ENCODE measurements at places on chromosomes 5 and 9.

DNA sequence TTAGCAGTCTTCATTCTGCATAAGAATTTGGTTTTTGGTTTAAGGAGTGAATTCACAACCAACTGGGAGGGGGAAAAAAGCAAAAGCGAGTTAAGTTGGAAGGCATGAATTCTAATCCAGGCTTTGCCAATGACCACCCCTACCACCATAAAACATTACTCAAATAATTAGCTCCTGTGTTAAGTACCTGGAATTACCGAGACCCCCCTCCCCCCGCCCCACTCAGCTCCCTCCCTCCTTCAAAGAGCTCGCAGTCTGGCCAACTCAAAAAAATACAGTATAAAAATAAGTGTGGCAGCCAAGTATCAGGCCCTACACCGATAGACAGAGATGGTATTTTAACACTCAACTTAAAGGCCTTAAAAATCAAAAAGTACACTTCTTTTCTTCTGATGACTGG, 492 bp downstream of the ATG12 start:
- DNase-seq = no peak

DNA sequence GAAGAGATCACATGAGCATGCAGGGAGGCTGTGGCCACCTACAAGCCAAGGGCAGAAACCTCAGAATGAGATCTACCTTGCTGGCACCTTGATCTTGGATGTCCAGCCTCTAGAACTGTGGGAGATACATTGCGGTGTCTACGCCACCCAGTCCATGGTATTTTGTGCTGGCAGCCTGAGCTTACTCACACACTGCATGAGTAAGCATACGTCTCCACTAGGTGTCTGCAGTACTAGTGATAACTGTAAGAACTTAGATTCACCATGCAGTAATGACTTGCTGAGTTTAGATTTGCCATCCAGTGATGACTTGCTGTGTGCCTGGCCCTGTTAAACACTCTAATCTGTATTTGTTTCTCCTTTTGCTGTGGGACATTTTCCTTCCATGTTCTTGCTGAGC, 417.7 kb downstream of the GADD45G start:
- no peak for DNase-seq

DNA sequence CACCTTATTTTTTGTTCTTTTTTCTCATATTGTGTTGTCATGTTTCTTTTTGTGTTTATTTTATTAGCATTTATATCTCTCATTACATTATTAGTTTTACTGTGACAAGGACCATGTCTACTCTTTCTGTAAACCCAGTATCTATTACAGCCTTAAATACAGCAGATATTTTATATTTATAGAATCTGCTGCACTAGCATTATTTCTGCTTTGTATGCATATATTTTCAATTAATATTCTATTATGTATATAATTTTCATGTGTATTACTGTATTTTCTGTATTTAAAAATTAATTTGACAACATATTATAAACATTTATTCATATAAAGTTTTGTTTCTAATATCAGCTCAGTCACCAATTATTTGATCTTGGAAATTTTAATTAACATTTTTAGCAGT, 19.5 kb upstream of the C6 start:
- DNase-seq = no peak

DNA sequence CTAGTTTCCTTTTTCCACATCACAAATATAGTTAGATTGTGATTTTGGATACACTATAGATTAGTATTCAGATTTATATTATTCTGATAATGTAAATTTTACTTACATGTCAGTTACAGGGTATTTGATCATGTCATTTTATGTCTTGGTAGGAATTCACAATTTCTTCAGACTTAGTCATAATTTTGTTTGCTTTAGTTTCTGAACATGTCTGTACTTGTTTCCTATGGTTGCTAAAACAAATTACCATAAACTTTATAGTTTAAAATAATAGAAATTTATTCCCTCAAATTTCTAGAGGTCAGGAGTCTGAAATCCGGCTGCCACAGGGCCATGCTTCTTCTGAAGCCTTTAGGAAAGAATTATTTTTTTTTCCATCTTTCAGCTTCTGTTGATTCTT, 1817.2 kb upstream of the CDH9 start:
- no peak for DNase-seq

GRCh38 chr5:60754495-60754894, 54.5 kb upstream of the DEPDC1B start:
- DNase-seq = no peak

DNA sequence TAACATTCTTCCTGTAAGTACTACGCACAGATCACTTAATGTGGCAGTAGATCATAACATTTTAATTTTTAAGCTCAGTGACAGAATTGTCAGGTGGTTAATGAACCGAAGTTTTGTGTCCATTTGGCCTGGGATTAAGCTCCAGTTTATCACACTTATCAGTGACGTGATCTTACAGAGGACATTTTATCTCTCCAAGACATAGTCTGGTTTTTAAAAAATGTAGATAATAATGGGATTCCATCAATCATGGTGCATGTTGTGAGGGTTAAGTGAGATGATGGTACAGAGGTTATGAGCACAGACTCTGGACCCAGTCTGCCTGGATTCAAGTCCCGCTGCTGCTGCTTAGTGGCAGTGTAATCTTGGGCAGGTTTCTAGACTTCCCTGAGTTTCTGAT, 66.0 kb upstream of the ZFAND5 start:
- no peak for DNase-seq

GRCh38 chr5:154110107-154110453, 71.3 kb downstream of the MFAP3 start:
- no peak for DNase-seq

DNA sequence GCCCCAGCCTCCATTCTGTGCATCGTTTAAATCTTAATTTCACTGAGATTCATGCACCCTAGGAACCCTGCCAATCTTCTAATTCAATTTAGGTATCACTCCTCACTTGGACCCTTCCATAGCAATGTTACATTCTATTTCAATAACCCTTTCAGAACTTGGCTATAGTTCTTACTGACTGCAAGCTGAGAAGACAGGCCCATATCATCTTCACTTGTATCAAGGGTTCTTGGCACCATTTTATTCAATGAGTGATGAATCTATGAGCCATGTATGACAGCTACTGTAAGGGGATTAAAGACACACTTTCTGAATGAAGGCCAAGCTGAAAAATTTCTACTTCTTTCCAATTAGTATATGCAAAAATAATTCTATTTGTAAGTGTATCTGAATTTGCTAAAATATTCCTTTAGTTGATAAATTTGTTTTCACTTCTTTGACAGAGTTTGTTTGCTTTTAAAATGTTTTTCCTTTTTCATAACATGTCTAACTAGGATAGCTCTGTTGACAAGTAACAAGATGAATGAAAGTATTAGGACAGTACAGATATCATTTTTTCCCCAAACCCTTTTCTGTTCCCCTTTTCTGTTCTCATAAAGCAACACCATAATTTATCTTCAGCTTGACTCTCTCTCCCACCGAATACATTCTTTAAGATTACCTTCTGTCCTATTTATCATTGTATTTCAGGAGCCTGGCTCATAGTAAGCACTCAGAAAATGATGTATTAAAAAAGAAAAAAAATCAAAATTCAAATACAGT, 9.6 kb downstream of the ITGA2 start:
- DNase-seq = no peak

DNA sequence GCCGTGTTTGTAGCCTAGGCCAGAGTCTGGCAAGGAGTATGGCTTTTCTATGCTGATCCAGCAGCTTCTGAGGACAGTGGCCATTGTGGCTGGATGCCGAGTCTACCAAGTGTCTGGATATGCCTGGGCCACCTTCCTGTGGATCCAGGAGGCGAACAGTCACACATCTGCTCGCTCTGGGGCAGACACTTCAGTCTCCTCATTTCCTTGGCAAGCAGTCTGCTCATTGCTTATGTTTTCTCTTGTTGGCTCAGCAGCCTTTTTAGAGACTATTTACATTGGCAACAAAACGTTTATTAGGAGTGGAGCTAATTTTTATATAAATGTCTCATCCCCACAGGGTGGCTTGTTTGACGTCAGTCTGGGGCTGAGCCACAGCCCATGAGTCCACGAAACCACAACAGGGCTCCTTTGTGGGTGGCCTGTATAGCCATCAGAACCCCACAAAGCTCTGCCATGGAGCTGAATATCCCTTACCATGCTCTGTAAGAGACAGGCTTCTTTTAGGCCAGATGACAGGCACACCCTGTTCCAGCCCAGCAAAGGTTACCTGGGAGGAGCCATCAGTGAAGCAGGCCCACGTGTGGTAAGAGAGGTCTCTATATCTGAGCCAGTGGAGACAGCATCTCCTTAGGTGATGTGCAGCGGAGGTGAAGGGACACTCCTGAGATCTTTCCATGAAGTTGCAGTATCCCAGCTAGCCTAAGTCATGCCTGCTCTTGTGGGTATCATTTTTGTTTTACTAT, 221.7 kb downstream of the DIRAS2 start:
- DNase-seq = no peak

GRCh38 chr9:132630811-132631210, 39.0 kb downstream of the DDX31 start:
- no peak for DNase-seq
